ENCODE measurements at places on chromosomes 12 and 14. TPM values are rescaled to one million over a fixed set of nuclear protein-coding genes. Genes with fewer than 3 reads are reported as not detected.

GRCh38 chr12:25119020-25119419 is 75.9 kb downstream of the DNAI7 start:
- DNase-seq: no peak

- no peak for DNase-seq
Measured at GRCh38 chr12:105257321-105257728, 21.4 kb upstream of the APPL2 start.

- DNase-seq: no peak
Measured at GRCh38 chr12:94289461-94290312, 141.3 kb downstream of the PLXNC1 start.

- no peak for DNase-seq
Measured at GRCh38 chr12:2678426-2678825, 116.3 kb upstream of the FKBP4 start.

GRCh38 chr12:116615141-116615861 is 56.1 kb downstream of the MAP1LC3B2 start:
- DNase-seq: no peak

CMA1 gene
- polyA plus RNA-seq: not detected

TMEM229B gene
- polyA plus RNA-seq: 11.9 TPM

MYL2 gene
- 1.5 TPM for polyA plus RNA-seq

Data from large intestine (tissue), 12 donors.